Left colon (tissue), 2 donors: ENCODE measurements at places on chromosomes 4 and X. TPM values are rescaled to one million over a fixed set of nuclear protein-coding genes. Genes with fewer than 3 reads are reported as not detected.

Gene NMU
- total RNA-seq: 0.42 TPM

Gene SMPX
- total RNA-seq: not detected

Gene AMBN
- not detected for total RNA-seq

Gene SOD3
- 40.9 TPM for total RNA-seq

Gene CCDC149
- total RNA-seq: 14.2 TPM

Gene CXCL6
- total RNA-seq: not detected

Gene OTC
- total RNA-seq: 1.5 TPM
